ENCODE measurements at places on chromosomes 11 and 22. TPM values are rescaled to one million over a fixed set of nuclear protein-coding genes. Genes with fewer than 3 reads are reported as not detected.

DNA sequence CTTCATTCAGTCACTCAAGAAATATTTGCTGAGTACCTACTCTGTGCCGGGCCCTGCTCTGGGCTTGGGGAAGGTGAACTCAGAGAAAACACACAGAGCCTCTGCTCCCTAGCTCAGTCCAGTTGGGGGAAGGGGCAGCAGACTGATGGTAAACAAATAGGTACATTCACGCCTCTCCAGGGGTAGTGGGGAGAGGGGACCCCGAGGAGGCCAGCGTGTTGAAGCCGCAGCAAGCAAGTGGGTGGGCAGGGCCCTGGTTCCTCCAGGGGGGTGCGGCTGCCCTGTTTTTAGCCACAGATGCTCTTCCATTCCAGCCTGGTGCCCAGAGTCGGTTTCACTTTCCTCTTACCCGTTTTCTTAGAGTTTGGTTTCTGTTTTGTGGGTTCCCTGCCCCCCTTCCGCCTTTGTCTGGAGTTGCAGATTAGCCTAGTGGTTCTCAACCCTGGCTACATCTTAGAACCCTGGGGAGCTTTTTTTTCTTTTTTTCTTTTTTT is 8.7 kb downstream of the DRAP1 start:
- DNase-seq = no peak

GRCh38 chr11:1899090-1899489 is 7.4 kb upstream of the PRR33 start:
- DNase-seq = no peak

The CARNS1 gene
- total RNA-seq = under 0.01 TPM

DNA sequence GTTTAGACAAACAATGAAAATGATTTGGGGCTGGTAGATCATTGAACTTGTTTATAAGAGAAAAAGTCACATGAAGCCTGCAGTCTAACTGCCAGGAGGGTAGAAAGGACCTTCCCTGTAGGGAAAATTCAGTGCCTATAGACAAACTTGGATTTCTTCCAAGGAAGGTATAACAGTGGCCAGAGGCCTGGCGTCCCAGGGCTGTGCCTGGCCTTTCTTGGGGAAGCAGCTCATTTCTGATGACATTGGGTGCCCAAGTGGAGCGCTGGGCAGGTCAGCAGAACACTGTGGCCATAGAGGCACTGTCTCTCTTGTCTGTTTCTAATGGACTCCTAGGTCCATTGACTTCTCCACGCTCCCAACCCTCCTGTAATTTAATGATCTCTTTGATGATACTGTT is 6.6 kb upstream of the FXYD6 start:
- DNase-seq = no peak

GRCh38 chr11:101960231-101960630 is 43.9 kb upstream of the ANGPTL5 start:
- no peak for DNase-seq

The P4HA3 gene
- total RNA-seq = 0.41 TPM

The C11orf21 gene
- total RNA-seq = under 0.01 TPM

DNA sequence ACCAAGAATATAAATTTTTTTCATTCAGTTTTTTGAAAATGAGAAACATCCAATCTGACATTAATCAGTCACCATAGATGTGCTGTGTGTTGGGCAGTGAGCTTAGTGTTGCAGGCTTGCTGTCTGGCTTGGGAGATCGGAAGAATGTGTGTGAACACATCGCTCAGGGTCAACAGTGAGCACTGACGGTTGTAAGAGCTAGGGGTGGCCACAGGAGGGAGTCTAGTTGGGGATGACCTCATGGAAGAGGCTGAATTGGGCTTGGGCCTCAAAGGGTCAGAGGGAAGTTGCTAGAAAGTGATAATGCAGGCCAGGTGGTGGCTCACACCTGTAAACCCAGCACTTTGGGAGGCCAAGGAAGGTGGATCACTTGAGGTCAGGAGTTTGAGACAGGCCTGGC is 375.4 kb downstream of the DDX10 start:
- DNase-seq = no peak

The GLB1L3 gene
- 0.41 TPM for total RNA-seq

The NLRP14 gene
- 0.41 TPM for total RNA-seq

- DNase-seq = no peak
Observed at GRCh38 chr11:122344215-122344614, 228.2 kb upstream of the BLID start.

The TSPAN18 gene
- total RNA-seq = 13.9 TPM

The PAMR1 gene
- total RNA-seq = 2.0 TPM

The LMO2 gene
- total RNA-seq = 17.1 TPM

GRCh38 chr11:124150684-124151083 is 32.5 kb upstream of the OR10D3 start:
- no peak for DNase-seq

The DCDC1 gene
- total RNA-seq = 2.4 TPM

- DNase-seq = no peak
Observed at GRCh38 chr11:38365274-38365673, 1767.2 kb upstream of the RAG2 start.

The OR5B17 gene
- total RNA-seq = not detected

The INS gene
- not detected for total RNA-seq

The MMP13 gene
- total RNA-seq = not detected

- no peak for DNase-seq
Observed at GRCh38 chr11:70159627-70160570, 43.2 kb upstream of the FADD start.

DNA sequence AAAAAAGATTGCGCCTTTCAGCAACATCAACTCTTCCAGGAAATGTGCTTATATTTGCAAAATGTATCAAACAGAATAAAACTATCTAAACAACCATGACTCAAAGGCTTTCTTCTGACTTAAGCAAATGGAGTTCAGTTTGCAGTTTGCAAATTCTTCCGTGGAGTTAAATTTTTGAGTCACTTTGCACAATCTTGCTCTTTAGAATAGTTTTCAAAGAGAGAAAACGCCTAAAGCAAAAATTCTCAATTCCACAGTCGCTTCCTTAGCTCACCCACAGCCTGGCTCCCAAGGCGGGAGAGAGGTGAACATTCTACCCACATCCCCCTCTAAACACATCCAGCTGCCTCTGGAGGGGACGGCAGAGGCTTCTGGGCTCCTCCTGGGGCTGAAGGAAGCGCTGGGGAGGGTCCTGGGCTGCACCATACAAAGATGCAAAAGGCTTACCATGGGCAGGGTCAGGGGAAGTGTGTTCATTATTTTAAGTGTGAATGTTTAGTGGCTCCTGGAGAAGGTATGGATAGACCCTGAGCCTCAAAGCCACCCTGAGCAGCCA is 1487.3 kb downstream of the TBC1D22A start:
- DNase-seq = no peak

DNA sequence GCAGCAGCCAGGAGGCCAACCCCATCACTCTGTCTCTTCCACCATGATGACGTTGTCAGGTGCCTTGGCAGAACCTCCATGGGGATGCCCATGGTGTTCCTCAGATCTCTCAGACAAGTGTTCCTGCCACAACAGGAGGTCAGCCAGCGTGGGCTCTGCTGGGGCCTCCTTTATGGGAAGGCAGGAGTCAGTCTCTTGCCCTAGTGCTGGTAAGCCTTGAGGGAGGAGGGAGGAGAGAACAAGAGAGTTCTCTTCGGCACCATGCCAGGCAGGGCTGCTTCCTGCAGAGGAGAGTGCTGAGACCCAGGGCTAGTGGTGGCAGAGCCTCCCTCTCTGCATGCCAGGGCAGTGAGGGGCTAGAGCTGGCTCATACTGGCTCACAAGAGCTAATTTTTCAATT is 32.5 kb downstream of the GNAZ start:
- DNase-seq = no peak

DNA sequence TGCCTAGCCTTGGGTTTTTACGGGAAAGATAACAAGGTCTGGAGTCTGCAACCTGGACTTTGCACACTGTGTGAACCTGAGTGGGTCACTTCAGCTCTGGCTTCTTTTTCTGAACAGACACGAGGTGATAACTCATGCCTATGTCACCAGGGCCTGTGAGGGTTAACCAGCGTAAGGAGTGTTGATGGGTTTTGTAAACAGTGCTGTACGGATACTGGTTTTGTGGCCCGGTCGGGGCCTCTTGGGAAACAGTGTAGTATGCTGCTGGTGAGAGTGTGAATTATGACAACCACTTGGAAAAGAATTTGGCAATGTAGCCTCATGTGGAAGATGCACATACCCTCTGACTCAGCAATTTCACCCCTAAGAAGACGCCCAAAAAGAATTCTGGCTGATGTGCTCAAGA is 266.8 kb downstream of the MN1 start:
- no peak for DNase-seq

The OR52H1 gene
- 0.41 TPM for total RNA-seq

DNA sequence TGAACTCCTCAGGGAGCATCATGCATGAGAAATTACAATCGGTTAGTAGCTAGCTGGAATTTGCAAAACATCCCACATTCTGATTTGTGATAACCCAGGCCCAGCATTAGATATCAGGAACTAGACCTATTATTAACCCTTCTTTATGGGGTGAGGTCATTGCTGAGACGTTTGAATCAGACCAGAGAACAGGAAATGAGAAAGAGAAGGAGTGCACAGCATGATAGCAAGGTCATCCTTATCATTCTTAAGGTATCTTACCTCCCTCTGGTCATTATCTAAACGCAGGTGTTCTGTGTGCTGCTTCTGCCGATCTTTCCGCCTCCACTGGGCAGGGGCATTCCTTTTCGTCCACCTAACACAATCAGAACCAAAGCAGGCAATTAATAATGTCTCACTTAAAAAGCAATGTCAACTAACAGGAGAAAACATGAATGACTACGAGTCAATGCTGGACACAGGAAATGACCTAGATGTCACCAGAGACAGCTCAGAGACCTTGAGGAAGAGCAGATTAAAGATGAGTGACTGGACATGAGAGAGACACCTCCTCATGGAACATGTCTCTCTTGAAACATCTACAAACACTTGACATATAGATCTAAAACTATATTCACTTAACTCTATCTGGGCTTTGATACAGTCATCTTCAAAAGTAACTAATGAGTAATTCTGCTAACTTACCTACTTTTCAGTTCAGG is 78.3 kb upstream of the SCUBE2 start:
- no peak for DNase-seq

The MS4A3 gene
- 0.41 TPM for total RNA-seq
